ENCODE measurements at places on chromosomes 2 and 18.

GRCh38 chr2:169828141-169828811, 1.0 kb downstream of the UBR3 start:
- peak; percentile 71 for DNase-seq

GRCh38 chr2:1990724-1991123, 246.4 kb upstream of the PXDN start:
- peak; percentile 81 for DNase-seq

- DNase-seq: no peak
Observed at GRCh38 chr18:44474067-44474411, 206.6 kb upstream of the SETBP1 start.

DNA sequence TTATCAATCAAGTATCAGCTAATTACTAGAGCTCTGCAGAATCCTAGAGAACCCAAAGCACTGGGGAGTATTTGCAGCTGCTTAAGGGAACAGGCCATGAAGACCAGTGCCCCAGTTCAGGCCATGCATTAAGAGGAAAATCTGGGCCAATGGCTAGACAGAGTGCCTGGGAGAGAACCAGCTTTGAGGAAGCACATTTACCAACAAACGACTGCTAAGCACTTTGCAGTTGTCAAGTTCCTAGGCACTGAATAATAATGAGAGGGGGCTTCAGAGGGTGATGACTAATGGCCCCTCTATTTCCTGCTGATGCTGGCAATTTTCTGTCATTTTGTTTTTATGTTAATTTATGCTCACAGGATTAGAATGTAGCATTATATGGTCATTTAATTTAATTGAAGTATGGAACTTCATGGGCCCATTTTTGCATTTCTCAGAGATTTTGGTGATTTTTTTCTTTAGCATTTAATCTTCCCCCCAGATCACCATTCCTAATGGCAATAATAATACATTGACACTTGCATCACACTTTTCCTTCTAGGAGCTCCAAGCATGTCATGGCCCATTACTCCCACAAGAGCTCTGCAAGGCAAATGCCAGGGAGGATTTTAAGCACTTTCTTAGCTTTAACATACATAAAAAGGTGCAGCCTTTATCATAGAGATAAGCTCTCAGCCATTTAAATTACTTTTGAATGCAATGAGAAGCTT, 147.7 kb upstream of the SPATS2L start:
- DNase-seq: no peak

GRCh38 chr2:206158563-206159345, 490 bp downstream of the NDUFS1 start:
- no peak for DNase-seq

- DNase-seq: no peak
Observed at GRCh38 chr2:55860832-55861231, 62.8 kb downstream of the EFEMP1 start.

DNA sequence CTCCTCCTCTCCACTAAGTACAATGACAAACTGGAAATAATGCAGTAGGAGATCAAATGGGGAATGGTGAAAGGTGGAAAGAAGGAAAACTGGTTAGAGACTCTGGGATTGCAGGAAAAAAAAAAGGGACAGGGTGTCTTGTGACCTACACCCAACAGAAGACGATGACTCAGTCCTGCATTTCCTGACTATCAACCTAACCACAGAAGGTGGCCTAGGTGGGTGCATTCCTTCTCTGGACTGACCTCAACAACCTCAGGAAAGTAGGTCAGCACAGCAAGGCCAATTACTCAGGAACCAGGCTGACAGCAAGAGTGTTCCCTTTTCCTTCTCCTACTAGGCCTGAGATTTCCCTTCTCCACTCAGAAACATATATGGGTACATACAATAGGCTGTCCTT, 1386.4 kb upstream of the ZEB2 start:
- no peak for DNase-seq

DNA sequence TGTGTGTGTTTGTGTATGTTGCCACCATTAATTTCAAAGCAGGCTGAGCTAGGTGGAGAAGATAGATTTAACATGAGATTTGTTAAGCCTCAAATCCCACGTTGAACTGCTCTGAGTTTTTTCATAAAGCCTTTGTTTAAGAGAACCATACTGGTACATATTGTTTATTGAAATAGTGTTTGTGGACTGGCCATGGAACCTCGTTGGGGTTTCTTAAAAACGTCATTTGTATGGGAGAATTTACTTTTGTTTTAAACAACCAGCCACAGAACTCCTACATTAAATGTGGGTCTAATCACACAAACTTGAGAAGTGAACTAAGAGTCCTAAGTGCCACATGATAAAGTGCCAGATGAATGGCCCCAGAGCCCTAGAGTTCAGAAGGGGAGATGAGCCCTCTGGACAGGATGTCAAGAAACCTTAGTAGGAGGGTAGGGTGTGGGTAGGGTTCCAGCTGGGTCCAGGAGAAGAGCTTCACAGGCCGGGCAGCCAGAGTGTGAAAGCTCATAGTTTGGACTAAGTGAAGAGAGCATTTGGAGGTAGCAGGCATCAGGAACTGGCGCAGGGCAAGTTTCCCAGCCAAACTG, 120.6 kb upstream of the EML6 start:
- no peak for DNase-seq

- DNase-seq: no peak
Observed at GRCh38 chr2:241940329-241940728, 70.8 kb downstream of the RTP5 start.

GRCh38 chr2:132279344-132279743, 117.6 kb upstream of the ANKRD30BL start:
- no peak for DNase-seq

DNA sequence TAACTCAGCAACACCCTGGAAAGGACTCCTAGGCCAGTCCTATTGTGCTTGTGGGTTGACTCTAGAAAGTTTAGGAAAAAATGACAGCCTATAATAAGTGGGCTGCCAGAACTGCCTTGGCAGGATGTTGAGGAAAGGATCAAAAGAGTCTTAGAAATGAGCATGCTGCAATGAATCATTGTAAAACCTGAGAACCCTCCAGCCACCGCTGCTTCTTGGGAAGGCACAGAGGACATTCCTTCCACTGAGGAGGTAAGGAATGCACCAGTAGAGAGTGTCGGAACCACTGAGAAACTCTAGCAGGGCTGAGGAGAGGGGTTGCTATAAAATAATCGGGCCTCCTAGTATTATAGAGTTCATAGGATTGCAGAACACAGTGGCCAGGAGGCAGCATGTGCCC, 146.7 kb upstream of the SMIM21 start:
- DNase-seq: no peak

DNA sequence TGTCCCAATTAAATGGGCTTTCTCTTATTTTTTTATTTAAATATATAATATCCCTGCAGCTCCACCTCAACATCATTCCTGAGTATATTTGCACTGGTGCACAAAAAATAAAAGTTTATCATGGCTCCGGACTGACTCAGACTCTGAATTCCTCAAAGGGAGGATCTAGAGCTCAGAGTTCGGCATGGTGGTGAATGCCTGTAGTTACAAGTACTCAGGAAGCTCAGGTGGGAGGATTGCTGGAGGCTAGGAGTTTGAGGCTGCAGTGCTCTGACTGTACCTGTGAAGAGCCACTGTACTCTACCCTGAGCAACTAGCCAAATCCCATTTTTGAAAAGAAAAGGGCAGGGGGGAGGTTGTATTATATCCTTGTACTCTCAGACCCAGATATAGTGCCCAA, 52.8 kb upstream of the NRXN1 start:
- no peak for DNase-seq

DNA sequence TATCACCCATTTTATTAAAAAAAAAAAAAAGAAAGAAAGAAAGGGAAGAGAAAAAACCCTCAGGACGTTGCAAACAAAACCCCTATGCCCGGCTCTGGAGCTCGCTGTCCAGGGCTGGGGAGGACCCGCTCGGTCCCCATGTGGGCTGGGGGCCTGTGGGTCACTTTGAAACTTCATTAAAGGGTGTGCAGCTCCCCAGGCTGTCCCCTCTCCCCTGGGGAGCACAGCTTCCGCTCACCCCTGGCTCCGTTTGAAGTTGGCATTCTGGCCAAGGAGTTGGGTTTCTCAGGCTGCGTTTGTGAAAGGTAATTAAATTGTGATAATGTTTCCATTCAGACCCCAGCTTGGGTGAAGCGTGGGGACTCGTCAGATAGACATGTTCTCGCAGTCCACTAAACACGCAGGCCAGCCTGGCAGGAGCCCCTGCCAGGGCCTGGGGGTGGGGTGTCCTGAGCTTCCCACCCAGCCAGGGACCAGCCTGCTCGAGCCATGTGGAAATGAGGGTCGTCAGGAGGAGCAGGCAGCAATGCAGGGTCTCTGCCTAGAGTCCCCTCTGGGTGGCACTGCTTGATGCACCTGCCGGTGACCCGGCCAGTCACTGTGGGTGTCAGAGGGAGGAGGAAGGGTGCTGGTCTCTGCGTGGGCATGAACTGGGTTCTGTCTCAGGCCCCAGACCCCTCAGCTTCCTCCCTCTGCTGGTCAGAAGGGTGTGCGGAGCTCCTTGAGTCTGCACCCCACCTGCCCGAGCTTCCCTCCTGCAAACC, 166.2 kb downstream of the INHBB start:
- DNase-seq: no peak

- no peak for DNase-seq
Observed at GRCh38 chr2:48736251-48736650, 19.3 kb downstream of the LHCGR start.

GRCh38 chr18:25646971-25647370, 295.0 kb upstream of the ZNF521 start:
- DNase-seq: no peak

DNA sequence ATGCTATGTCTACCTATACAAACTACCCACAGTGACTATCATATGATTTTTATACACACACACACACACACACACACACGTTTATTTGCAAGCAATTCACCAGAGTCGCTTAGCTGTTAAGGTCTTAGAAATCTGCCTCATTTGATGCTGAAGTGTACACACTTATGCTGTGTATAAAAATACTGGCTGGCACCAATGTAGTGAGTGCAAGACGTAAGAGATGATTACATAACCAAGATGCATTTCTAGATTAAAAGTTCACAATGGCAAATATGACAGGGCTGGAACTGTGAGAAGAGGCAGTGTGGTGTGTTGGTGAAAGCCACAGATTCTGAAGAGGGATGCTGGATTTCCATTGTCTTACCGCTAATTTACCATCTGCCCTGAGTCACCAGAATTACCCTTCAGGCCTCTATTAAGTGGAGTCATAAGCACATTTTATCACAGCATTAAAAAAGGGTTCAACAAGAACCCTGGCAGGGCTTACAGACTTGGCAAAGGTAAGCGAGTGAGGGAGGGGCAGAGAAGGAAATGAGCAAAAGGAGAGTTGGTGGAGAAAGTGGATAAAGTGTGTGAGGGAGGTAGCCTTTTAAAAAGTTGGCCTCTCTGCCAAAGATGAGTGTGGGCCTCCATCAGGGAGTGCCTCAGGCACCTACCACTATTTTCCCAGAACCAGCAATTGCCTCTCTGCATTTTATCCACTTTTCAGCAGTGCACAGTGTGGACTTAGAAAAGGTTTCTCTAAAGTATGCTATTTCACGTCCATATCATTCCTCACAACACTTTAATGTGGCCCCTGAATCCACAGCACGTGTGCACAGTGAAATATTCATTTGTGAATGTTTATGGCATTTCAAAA, 21.5 kb downstream of the MEIS1 start:
- no peak for DNase-seq

DNA sequence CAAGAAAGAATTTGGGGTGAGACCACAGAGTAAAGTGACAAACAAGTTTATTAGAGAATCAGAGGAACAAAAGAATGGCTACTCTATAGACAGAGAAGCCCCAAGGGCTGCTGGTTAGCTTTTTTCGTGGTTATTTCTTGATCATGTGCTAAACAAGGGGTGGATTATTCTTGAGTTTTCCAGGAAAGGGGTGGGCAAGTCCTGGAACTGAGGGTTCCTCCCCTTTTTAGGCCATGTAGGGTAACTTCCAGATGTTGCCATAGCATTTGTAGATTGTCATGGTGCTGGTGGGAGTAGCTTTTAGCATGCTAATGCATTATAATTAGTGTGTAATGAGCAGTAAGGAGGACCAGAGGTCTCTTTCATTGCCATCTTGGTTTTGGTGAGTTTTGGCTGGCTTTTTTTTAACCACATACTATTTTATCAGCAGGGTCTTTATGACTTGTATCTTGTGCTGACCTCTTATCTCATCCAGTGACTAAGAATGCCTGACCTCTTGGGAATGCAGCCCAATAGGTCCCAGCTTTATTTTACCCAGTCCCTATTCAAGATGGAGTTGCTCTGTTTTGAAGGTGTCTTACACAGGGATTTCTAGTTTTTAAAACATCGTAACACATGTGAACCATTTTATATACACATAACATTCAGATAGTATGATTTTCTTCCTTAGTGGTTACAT, 77.8 kb downstream of the MYO1B start:
- no peak for DNase-seq

DNA sequence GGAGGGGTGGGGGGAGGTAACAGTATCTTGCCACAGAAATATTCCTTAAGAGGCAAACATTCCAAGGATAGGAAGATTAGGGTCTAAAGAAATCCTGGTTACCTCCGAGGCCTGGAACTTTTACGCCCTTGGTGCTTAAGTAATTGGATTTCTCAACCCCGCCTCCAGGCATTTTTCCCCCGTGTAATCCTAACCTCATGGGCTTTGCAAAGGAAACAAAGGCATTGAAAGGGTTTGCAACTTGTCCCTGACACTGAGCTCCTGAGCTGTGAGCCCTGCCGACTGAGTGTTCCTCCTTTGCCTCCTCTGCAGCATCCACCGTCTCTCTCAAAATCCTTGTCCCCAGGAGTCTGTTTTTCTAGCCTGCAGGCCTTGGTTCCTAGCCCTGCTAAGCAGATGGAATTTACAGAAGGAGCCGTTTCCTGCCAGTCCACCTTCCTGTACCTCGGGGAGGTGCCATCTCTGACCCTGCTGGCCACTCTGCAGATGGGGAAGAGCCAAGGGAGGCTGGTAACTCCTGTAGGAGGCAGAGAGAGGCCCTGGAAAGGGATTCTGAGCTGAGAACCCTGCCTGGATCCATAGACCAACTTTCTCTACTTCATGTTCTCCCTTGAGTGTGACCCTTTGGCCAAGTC, 24.2 kb downstream of the TET3 start:
- DNase-seq: peak; percentile 95
